Pancreas (tissue), 10 donors: ENCODE measurements at places on chromosomes 2 and 18. TPM values are rescaled to one million over a fixed set of nuclear protein-coding genes. Genes with fewer than 3 reads are reported as not detected.

- H3K4me1 ChIP-seq: no peaks in the 10 kb centered on the region
- no peak overlapping the region for H3K27ac ChIP-seq
- H3K4me3 ChIP-seq: no peak overlapping the region
- no peak for DNase-seq
- H3K27me3 ChIP-seq: no peaks in the 10 kb centered on the region
- H3K36me3 ChIP-seq: no peaks in the 10 kb centered on the region
Observed at GRCh38 chr2:207473931-207474235, 55.9 kb upstream of the CREB1 start.

DNA sequence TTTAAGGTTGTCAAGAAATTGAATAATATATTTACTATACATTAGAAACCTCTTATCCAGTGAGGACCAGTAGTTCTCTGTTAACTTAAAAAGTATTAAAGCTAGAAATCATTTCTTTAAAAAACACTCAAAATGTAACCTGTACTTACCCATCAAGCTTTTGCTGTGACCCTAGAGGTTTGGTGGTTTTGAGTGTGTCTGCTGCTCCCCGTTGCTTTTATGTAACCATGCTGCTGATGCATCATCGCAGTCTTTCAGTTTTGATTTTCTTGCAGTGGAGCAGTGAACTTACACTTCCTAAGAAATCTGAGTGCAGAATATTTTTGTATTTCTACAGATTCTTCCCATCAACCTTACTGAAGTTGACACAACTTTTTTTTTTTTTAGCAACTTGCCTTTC is 34.2 kb downstream of the MRPS9 start:
- DNase-seq: no peak
- H3K27ac ChIP-seq: no peak overlapping the region
- no peaks in the 10 kb centered on the region for H3K4me1 ChIP-seq
- H3K27me3 ChIP-seq: no peaks in the 10 kb centered on the region
- no peaks in the 10 kb centered on the region for H3K36me3 ChIP-seq

DNA sequence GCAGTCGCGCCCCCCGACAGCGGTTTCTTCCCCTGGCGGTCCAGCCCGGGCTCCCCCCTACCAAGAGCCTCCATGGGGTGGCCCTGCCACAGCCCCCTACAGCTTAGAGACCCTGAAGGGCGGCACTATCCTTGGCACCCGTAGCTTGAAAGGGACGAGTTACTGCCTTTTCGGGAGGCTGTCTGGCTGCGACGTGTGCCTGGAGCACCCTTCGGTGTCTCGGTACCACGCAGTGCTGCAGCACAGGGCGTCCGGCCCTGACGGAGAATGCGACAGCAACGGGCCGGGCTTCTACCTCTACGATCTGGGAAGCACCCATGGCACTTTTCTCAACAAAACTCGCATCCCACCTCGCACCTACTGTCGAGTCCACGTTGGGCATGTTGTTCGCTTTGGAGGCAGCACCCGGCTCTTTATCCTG is 475 bp downstream of the SLC4A1AP start:
- no peak overlapping the region for H3K27ac ChIP-seq
- DNase-seq: no peak
- H3K4me1 ChIP-seq: peaks cover 26% of the 10 kb centered on the region
- H3K36me3 ChIP-seq: peaks cover 12% of the 10 kb centered on the region

The NGEF gene
- 6.4 TPM for polyA plus RNA-seq

GRCh38 chr18:28607991-28608390 is 431.1 kb upstream of the CDH2 start:
- no peak overlapping the region for H3K27ac ChIP-seq
- DNase-seq: no peak
- H3K36me3 ChIP-seq: no peaks in the 10 kb centered on the region

The NOP58 gene
- 67.1 TPM for polyA plus RNA-seq

The UGT1A4 gene
- not detected for polyA plus RNA-seq
